ENCODE measurements at places on chromosomes 1 and 21. TPM values are rescaled to one million over a fixed set of nuclear protein-coding genes. Genes with fewer than 3 reads are reported as not detected.

GRCh38 chr1:244874974-244875579, 10.7 kb upstream of the HNRNPU start:
- DNase-seq = no peak

- no peak for DNase-seq
Measured at GRCh38 chr21:37028570-37028969, 22.1 kb downstream of the RIPPLY3 start.

- no peak for DNase-seq
Measured at GRCh38 chr21:36664662-36664990, 34.3 kb upstream of the SIM2 start.

DNA sequence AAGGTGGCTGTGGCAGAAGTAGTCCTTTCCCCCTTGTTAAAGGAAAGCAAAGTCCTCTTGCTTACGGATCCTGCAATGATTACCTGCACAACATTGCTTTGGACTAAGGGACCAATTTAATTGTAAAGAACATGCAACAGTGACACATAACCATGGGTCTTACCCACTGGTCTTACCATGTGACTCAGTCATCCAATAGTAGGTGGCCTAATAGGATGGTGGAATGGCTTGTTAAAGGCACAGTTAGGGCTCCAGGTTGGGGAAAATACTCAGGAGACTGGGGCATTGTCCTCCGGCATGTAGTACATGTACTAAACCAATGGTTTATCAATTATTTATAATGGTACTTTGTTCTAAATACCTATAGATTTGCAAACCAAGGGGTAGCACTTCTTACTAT, 2.1 kb upstream of the YIPF1 start:
- DNase-seq = no peak

GRCh38 chr1:54564312-54565112, 16.5 kb downstream of the ACOT11 start:
- DNase-seq = no peak

DNA sequence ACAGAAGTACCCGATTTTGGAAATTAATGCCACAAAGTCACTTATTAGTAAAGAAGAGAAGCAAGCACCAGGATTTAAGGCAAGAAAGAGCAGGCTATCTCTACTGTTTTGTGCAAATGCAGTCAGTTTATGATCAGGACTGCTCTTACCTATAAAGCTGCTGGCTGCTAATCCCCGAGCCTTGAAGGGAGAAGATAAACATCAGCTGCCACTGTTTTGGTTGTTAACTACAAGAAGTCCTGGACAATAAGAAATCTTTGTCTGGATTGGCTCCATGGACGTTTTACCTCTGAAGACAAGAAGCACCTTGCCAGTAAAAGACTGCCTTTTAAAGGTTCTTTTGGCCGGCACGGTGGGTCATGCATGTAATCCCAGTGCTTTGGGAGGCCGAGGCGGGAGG, 21.4 kb downstream of the FRRS1 start:
- DNase-seq = no peak

GRCh38 chr1:219427989-219428388, 184.9 kb downstream of the ZC3H11B start:
- no peak for DNase-seq

DNA sequence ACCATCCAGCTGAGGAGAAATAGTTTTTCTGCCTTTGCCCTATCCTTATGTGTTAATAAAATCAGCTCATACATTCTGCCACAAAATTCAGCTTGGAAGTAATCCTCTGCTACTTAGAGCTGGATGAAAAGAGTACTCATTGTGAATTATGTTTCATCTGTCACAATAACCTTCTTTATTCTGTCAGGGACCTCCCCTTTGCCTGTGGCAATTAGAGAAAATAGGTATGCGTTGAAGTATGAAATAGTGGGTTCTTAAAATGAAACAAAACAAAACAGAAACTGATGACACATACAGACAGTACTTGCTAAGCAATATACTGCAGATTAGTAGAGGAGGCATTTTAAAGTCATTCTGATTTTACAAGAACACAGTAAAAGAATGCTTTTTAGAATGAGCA, 578.5 kb downstream of the USP25 start:
- DNase-seq = no peak

DNA sequence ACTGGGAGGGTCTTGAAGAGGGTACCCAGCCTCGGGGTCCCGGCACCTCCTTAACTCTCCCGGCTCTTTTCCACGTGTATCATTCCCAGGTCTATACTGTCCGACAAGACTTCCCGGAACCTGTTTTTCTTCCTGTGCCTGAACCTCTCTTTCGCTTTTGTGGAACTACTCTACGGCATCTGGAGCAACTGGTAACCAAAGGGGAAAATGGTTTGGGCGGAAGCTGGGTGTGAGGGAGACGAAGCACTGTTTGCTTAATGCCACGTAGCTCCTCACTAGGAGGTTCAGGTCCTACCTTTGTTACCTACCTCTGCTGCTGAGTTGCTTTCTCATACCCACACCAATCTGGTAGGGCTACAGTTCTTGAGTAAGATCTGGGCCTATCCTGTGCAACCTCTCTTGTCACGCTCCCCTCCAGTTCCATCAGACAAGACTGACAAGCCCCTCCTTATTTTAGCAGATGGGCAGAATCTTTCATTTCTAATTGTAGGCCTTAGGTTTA, 642 bp downstream of the SLC30A7 start:
- DNase-seq = peak; percentile 76

DNA sequence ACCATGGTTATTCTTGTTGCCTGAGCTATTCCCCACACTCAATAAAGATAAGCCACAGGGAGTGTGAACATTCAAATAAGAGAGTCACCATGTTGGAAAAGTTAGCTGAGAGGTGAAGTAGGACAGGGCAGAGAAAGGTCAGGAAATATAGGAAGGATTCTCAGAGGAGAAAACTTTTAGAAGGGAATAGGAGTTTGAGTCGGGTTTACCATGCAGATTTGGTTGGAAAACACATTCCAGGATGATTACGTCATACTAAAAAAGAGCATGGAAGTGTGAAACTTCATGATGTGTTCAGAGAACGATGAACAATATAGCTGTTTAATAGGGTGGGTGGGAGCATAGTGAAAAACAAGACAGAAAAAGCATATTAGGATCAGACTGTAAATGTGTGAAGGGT, 1125.3 kb upstream of the ADGRL2 start:
- no peak for DNase-seq

GRCh38 chr1:164704954-164705353, 146.0 kb downstream of the PBX1 start:
- no peak for DNase-seq

DNA sequence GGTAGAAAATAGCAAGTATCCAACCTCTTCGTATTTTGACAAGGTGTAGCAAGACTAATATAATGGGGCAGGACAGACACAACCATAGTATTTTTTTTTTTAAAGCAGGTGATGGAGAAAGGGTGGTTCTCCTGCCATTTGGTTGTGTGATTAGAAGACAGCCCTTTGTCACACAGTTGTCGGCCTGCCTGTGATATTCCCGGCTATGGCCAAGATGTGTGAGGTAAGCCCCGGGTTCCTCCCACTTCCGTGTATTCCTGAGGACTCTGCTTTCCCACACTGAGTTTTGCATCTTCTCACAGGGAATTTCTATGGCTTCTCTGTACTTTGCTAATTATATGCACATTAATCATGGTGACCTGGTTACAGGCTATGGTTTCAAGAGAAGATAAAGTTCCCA, 35.9 kb downstream of the ZNF496 start:
- DNase-seq = no peak

DNA sequence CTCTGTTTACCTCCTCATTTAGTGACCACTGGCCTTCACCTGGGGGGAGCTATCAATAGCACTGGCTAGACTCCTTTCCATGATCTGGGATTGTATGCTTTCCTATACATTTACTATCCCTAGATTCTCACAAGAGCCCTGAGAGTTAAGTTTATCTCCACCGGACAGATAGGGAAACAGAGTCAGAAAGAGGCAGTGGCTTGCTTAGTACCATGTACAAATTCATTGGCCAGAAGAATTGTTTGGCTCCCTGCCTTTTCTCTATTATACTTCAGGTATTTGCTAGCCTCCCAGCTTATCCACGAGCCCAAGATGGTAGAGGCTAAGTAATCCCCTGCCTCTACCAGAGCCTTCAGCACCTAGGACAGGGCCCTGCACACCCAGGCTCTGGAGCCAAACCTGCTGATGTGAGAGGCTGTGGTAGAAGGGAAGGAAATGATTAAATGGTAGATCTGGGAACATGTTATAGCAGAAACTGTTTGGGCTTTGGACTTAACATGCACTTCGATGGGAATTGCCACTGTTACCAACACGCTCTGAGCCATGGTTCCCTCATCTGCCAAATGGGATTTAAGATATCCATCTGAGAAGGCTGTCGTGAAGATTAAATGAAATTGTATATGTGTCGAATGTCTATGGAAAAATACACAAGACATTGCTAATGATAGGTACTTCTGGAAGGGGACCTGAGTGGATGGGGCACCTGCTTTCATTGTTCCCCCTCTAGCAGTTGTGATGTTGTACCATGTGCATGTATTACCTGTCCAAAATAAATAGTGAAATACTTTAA, 3.1 kb upstream of the BLACAT1 start:
- DNase-seq = no peak

DNA sequence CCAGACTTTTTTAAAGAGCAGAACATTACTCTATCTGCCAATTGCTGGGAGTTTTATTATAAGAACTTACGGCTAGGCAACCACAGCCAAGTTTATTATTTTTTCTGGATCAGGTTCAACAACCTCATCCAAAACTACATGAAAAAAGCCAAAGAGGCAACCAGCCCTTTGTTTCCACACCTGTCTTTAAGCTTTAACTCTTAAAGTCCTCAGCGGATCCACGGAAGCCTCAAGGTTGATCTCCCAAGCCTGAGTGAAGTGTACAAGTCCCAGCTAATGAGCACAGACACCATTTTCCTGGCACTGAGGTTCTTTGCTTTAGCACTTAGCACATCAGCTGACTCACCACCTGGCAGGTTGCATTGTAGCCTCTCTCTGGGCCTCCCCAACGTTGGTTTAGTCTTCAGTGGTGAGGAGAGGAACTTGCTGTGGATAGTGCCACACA, 143.1 kb downstream of the TGFBR3 start:
- no peak for DNase-seq

DNA sequence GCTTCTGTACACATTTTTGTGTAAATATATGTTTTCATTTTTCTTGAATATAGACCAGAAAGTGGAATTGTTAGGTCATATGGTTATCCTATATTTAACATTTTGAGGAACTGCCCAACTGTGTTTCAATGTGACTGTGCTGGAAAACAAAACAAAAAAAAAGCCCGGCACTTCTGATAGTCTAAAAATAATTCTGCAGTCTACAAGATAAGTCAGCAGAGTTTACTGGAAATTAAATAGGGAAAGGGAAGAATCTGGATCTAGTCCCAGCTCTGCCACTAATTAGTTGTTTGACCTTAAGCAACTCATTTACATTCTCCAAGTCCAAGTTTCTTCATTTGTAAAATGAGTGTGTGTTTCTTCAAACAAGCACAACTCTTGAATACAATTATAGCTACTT, 869.1 kb upstream of the B3GALT2 start:
- DNase-seq = no peak

- DNase-seq = no peak
Measured at GRCh38 chr1:223217781-223218180, 74.7 kb upstream of the TLR5 start.

- DNase-seq = no peak
Measured at GRCh38 chr1:205438213-205439158, 16.6 kb upstream of the LEMD1 start.

DNA sequence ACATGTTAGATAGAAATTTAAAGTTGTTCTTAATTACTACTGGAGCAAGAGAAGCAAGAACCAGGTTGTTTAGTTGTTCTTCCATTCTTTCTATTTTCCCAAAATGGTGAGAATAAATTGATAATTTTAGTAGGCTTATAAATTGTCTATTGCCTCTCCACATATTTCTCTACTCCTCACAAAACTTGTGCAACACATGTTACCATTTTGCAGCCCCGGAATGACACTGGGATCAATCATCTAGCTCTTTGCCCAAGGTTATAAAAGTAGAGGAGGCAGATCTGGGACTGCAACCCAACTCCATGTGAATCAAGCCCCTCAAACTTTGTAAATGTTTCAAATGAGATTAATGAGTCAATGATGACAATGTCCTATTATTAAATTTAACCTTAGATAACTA, 34.9 kb downstream of the PRMT6 start:
- no peak for DNase-seq

- DNase-seq = no peak
Measured at GRCh38 chr1:115655306-115655663, 13.5 kb downstream of the VANGL1 start.

DNA sequence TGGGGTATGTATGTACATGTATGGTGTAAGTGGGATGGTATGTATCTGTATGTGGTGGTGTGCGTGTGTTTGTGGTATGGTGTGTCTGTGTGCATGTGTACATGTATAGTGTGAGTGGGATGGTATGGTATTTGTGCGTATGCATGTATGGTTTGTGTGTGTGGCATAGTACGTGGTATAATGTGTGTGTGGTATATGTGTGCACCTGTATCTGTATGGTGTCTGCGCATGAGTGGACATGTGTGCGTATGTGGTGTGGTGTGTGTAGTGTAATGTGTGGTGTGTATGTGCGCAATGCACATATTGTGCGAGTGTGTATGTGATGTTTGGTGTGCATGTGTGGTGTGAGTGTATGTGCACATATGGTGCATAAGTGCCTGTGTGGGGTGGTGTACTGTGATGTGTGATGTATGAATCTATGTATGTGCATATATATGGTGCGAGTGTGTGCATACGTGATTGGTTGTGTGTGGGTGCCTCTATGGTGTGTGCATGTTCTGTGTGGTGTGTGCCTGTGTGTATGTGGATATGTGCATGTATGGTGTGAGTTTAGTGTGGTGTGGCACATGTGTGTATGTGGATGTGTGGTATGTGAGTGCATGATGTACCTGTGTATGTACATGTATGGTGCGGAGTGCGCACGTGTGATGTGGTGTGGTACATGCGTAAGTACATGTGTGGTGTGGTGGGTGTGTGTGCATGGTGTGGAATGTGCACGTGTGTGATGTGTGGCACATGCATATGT, 38.8 kb downstream of the WDR4 start:
- no peak for DNase-seq

The LCE1B gene
- not detected for total RNA-seq

The IL19 gene
- total RNA-seq = not detected

The ESPN gene
- total RNA-seq = 0.60 TPM

The DLGAP3 gene
- total RNA-seq = 0.82 TPM

The OR2L5 gene
- not detected for total RNA-seq

The CD48 gene
- 234 TPM for total RNA-seq

The TTC39A gene
- total RNA-seq = not detected

The GREM2 gene
- not detected for total RNA-seq

The ZNHIT6 gene
- total RNA-seq = 35.5 TPM

The LRRN2 gene
- not detected for total RNA-seq

The INSRR gene
- total RNA-seq = 0.07 TPM

Data from CD8-positive, alpha-beta memory T cell (primary cell).